ENCODE measurements at places on chromosomes 1 and 21.

DNA sequence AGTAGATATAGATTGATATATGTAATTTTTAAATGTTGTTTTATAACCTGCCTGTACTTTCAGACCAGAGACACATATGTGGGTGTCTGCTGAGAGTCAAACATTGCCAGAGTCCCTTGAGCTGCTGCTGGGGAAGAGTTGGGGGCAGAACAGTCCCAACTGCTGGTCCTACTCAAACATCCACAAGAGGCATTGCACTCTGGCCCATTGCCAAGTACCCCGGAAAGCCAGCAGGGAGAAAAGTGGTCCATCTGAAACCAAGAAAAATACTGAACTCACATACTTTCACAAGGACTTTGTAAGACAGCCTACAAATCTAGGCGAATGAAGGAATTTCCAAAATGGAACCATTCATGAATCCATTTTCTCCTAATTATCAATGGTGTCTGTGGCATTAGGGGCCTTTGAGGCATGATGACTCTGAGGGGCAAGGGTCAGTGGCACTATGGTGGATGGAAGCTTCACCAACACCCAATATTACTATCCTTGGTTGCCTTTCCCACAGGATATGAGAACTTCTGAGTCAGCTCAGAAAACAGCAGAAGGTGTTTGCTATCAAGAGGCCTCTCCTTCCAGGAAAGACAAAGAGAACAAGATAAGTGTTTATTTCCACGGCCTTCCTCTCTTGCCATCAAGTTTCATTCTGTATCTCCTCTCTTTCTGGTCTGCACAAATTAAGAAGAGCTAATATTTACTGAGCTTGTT lies 7.3 kb upstream of the TBX15 start:
- DNase-seq, result no peak

GRCh38 chr1:193113258-193113991 lies 8.2 kb upstream of the GLRX2 start:
- no peak for DNase-seq

DNA sequence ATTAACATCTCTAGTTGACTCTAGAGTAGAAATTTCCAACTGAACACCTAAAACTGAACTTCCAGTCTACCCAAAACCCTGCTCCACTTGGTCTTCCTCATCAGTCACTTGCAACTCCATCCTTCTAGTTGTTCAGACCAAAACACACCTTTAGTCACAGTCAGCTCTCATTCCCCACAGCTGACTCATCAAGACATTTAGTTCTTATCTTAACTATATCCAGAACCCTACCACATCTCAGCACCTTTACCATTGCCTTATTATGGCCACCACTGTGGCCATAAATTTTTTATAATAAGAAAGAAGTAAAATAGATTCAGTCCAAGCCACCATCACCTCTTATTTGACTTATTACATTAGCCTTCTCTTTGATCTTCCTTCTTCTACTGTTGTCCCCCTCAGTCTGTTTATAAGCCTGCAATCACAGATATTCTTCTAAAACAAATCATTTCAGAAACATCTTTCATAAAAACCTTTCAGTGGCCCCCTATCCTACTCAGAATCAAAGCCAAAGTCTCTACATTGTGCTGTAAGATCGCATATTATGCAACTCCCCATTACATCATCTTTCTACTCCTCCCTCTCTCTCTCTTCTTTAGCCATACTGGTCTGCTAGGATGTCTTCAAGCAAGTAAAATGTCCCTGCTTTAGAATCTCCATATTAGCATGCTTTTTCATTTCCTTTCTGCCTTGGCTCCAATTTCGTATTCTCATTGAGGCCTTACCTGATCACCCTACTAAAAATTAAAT lies 275.9 kb downstream of the LRRC40 start:
- DNase-seq, result no peak

DNA sequence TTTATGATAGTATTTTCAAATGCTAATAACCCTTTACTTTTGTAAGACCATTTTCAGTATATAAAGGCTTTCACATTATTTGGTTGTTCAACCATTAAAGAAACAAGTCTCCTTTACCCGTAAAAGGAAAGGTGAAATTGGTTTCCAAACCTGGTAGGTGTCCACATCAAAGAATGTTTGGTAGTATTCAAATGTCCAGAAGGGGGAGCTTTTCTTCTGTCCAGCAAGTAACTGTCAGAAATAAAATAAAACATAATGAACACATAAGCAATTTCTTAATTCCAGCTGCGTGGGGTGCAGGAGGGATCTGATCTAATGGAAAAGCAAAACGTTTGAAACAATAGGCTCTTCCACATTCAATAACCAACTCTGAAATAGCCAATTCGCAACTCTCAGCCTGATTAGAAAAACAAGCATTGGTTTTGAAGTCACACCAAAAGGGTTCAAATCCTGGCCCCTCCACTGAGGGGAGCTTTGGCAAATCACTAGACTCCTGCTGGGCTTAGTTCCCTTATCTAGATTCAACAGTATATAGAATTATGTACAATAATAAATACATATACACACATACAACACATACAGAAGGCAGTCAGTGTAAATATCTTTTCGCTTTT lies 11.0 kb downstream of the YIPF1 start:
- no peak for DNase-seq

GRCh38 chr1:62237361-62237760 lies 42.7 kb downstream of the L1TD1 start:
- DNase-seq, result no peak

- DNase-seq, result no peak
Measured at GRCh38 chr1:155250246-155250632, 5.0 kb downstream of the ENTREP3 start.

DNA sequence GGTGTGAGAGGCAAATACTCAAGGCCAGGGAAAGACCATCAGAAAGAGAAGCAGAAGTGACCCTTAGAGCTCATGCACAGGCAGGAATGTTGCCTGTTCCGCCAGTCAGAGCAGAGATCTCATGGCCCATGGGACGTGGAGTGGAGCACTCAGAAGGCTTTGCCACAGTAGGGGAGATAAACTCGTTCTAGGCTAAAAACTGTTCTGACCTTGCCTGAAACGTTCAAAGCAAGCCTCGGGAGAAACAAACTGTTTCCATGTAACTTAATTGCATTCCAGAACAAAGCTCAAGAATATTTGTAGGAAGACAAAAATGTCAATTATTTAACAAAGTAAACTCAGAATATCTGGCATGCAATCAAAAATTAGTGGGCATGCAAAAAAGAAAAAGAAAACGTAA lies 20.7 kb upstream of the SLC19A1 start:
- DNase-seq, result no peak

GRCh38 chr1:116711263-116711840 lies 42.9 kb upstream of the CD2 start:
- no peak for DNase-seq

GRCh38 chr1:17791480-17791879 lies 36.3 kb downstream of the ACTL8 start:
- DNase-seq, result no peak

DNA sequence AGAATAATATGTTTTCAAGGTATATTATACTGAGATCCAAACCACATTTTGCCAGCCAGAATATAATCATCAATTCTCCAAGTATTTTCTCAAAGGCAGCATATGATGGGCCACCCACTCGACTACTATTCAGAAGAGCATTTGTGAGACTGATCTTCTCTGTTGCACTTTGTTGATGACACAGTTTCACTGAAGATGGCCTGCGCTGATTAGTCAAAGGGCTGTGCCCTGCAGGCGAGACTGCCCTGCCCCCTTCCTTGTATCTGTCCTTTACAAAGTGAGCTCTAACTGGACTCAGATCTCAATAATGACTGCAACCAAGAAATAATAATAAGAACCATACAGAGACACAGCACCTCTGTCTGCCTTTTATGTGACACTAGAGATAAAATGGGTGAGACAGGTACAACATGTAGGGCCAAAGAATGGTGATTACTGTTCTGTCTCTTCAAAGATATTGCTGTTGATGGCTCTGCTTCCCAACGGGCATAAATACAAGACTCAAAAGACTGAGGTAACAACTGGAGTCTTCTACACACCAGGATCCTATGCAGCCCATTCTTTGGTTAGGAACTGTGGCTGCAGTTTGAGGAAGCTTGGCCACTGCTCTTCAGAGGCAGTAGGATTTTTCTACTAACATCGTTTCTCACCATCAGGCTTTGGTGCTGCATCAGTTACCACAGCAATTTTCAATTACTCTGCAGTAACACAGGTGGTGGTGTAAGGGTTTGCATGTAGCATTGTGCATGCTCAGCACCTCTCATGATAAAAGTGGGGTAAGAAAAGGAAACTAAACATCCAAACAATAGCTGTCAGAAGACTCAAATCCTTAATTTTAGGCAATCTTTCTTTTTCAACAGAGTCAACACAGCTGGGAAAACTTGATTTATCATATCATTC lies 481.1 kb downstream of the PTBP2 start:
- no peak for DNase-seq

DNA sequence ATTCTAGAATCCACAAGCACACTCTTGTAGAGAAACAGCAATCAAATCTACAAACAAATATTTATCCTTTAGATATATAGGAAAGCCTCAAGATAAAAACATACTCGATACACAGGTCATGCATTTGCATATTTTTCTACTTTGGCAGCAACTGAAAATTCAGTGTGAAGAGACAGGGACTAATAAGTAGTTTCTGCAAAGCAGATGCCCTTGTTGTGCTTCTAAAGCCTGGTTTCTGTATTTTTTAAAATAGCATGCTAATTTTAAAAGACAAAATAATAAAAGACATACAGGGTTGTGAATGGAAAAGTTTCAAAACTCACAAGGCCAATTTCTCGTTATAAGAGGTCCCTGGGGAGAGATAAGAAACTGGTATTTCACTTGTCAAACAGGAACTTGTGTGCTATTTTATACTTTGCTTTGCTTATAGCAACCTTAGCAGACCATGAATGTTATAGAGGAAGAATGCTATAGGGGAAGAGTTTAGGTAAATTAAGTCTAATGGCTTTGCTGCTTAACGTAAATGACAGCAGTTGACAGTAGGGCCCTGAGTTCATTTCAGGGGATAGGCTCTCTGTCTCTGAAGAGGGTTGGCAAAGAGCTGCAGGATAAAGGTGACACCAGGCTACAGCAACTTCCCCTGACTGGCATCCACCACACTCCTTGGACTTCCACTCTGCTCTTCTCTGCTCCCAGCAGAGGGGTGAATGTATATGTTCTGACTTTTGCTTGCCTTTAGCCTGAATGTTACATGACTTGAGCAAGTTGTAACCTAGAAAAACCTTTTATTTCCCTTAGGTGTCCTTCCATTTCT lies 9.4 kb upstream of the RGS13 start:
- DNase-seq, result no peak

DNA sequence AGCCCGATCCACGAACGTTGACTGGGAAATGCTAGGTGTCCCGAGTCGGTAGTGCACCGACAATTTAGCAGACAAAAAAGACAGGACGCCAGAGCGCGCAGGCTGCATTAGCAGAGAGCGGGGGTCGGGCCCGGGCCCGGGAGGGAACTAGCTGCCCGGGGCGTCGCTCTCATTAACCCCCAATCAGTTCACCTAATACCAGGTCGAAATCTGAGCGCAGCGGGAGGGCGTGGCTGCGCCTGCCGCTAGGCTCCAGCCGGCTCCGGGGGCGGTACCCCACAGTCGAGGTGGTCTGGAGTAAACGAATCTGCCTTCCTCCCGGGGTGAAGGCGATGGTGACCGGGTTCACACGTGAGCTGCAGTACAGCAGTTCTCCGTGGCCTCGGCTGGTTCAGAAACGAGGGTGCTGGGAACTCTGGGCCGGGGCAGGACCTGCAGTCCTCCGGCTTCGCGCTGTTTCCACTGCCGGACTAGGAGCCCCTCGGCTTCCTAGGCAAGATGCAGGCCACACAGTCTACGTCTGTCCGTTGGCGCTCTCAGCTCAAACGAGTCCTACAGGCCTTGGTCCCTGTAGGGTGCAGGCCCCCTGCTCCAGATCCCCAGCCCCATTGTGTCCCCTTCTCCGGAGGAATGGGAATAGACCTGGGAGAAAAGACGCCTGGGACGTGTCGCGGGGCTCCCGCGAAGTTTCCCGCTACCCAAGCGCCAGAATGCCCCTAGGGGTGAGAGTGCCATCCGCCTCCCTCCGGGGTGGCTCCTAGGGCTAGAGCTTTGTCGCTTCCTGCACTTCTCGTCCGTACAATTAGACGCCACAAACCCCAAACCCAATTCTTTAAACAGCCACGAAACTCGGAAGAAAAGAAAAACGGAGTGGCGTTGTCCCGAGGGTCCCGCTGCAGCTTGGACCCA lies 2.0 kb downstream of the GFI1 start:
- DNase-seq, result no peak

DNA sequence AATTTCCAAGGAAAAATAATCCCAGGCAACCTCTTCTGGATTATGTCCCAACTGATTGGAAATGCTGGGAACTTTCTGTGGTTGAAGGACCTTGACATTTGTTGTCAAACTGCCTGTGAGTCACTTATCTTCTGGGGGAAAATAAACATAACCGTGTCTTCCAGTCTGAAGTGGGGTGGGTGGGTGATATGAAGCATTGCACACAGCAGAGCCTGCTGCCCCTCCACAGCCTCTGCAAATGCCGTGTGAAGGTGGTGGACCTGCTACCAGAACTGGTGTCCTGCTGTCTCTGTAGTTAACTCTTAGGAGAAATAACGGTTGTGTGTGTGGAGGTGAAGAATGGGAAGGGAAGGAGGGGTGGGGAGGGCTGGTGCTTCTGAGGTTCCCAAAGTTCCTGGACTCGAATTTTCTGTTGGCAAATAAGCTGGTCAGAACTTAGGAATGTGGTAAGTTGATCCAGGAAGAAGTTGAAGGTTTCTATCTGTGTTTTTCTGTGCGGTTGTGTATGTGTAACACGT lies 23.2 kb downstream of the GALNT2 start:
- no peak for DNase-seq
